ENCODE measurements at places on chromosomes 11 and 22.

DNA sequence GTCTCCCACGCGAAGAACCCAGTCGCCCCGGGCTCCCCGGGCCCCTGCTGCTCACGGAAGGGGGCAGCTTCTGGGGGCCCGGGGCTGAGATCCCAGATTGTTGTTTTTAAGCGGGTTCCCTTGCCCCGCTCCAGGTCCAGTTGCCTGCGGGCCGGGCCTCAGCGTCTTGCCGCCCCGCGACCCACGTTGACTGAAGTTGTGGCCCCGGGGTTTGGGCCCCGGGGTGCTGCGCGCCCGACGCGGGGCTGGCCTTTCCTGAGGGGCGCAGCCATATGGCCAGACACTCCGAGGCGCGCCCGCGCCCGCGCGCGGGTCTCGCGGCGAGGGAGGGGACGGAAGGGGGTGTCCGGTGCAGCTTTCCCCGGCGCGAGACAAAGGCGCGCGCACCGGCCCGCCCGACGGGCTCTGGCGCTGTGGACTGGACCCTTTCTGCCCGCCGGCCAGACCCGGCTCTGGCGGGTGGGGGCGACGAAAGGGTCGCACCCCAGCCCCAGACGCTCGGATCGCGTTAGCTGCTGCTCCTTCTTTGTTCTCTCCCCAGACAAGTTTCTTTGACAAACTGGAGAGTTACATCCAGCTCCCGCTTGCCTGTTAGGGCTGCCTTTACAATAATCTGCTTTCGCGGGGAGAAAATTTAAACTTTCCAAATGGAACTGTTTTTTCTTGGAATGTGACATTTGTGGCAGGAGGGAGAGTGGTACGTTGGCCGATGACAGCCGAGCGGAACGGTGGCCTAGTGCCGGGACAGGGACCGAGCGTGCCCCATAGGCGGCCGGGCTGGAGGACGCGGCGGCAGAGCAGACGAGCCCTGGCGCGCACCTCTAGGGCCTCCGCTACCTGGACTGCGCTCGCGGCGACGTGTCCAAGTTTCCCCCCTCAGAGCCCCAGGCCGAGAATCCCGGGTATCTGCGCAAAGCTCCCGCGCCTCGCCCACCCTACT lies 716 bp downstream of the AMOTL1 start:
- no peak for DNase-seq

- DNase-seq = no peak
Observed at GRCh38 chr11:31821766-31822165, 10.6 kb upstream of the PAX6 start.

DNA sequence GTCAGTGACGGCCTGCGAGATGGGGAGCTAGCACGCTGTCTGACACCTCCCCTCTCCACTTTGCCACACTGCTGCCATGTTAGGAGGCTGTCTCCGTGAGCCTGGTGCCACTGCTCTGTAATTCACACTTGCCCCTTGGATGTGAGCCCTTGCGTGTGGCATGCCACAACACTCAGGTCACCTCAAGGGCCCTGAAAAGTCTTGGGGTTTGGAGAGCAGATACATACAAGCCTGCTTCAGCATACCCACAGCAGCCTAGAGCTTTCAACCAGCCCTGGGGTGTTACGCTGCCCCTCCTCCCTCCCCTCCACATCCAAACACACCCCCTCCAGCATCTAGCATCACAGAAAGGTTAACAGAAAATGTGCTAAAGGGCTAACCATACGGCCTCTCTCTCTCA lies 69.5 kb upstream of the TBCEL start:
- DNase-seq = no peak

- no peak for DNase-seq
Observed at GRCh38 chr22:28450109-28450508, 229.5 kb downstream of the TTC28 start.

DNA sequence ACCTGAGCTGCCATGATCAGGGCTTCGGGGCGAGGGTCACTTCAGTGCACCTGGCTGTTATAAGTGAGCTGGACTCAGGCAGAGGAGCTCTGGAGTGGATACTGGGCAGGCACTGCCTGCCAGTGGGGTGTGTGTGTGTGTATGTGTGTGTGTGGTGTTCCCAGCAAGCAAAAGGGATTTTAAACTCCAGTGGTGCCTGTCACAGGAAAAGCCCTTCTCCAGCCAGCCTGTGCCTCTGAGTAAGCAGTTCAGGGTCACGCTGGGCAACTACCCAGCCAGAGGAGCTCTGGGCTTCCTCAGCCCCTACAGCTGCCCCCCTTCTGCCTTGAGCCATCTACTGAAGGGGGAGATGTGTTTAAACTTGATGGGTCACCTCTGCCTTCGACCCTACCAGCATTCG lies 109.0 kb downstream of the OSBP2 start:
- no peak for DNase-seq

GRCh38 chr11:74400606-74401005 lies 2.4 kb upstream of the PGM2L1 start:
- no peak for DNase-seq

- no peak for DNase-seq
Observed at GRCh38 chr11:41274831-41275230, 184.6 kb downstream of the LRRC4C start.

DNA sequence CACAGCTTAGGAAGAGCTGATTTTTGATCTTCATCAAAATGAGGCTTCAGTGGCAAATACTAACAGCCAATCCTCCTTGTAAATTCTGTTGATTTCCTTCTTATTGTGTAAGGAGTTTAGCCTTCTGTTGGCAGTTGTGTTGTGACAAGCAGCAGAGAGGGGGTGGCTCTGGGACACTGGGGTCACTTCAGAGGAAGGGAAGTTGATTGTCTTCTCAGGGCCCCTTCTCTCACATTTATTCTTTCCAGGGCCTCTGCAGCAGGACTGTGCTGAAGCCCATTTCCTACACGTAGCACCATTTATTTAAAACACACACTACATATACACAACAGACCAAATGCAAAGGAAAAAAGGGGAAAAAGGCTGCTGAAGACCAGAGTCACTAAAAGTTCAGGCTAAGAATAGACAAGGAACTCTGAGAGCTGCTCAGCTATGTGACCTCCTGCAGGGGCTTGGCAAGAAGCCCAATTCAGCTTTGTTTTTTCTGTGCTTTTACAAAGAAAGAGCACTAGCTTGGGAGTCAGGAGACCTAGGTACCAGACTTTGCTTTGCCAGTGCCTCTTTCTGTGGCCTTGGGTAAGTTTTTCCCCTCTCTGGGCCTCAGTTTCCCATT lies 28.3 kb upstream of the UPB1 start:
- DNase-seq = no peak

GRCh38 chr11:132685174-132685611 lies 847.1 kb downstream of the OPCML start:
- no peak for DNase-seq

- DNase-seq = no peak
Observed at GRCh38 chr11:76380159-76380976, 564 bp downstream of the THAP12 start.

DNA sequence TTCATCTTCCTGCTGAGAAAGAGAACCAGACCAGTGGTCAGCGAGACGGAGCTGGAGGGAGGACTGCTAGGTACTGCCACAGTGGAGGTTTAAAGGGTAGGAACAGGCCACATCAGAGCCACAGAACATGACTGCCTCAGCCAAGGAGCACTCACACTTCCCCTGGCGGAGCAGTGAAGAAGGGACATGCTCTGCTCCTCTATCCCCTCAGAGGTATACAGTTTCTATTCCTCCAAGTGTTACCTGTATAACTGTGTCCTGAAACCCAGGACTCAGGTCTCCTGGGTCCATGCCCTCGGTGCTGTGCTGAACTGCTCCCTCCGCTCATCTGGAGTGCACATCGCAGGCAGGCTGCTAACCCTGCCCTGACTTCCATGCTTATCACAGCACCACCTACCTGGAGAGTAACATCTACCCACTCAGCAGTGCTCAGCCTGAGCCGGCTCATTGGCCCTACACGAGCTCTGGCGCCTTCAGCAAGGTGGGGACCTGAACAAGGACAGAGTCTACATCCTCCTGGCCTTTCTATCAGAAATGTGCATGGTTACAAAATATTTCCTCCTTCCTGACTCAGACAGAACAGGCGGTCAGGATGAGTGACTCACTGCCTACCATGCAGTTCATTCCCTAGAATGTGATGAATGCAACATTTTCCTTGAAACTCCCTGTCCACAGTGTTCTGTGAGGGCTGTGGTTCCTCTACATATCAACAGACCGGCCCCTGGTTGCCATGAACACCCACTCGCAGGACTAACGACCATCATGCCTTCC lies 52.9 kb downstream of the C11orf58 start:
- no peak for DNase-seq

DNA sequence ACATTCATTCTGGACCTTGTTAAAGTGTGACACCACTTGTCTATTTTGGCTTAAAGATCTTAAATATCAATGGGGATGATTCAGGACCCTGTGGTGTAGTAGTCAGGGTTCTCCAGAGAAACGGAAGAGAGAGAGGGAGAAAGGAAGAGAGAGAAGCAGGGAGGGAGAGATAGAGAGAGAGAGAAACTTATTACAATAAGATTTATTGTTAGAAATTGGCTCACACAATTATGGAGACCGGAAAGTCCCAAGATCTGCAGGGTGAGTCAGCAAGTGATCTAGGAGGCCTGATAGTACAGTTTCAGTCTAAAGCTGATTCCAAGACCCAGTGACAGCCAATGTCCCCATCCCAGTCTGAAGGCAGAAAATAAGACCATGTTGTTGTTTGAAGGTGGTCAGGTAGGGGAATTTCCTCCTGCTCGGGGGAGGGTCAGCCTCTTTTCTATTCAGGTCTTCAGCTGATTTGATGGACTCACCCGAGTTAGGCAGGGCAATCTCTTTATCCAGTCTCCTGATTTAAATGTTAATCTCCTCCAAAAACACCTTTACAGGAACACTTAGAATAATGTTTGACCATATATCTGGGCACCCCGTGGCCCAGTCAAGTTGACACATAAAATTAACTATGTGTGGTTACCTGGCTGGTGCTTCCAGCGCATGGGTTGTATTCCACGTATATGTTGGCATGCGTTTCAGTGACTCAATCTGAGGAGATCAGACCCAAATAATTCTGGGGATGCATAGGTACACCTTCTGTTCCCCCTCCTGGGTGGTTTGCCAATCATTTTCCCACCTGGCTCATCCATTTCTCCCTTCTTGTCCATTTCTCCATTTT lies 1350.5 kb downstream of the TBC1D22A start:
- DNase-seq = no peak

GRCh38 chr11:29319210-29319609 lies 697.6 kb downstream of the KCNA4 start:
- DNase-seq = no peak

GRCh38 chr22:46761539-46762237 lies 762 bp upstream of the TBC1D22A start:
- DNase-seq = no peak

DNA sequence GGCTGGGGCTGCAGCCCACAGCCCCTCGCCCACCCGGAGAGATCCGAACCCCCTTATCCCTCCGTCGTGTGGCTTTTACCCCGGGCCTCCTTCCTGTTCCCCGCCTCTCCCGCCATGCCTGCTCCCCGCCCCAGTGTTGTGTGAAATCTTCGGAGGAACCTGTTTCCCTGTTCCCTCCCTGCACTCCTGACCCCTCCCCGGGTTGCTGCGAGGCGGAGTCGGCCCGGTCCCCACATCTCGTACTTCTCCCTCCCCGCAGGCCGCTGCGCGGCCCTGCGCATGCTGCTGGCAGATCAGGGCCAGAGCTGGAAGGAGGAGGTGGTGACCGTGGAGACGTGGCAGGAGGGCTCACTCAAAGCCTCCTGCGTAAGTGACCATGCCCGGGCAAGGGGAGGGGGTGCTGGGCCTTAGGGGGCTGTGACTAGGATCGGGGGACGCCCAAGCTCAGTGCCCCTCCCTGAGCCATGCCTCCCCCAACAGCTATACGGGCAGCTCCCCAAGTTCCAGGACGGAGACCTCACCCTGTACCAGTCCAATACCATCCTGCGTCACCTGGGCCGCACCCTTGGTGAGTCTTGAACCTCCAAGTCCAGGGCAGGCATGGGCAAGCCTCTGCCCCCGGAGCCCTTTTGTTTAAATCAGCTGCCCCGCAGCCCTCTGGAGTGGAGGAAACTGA lies 731 bp downstream of the GSTP1 start:
- no peak for DNase-seq

DNA sequence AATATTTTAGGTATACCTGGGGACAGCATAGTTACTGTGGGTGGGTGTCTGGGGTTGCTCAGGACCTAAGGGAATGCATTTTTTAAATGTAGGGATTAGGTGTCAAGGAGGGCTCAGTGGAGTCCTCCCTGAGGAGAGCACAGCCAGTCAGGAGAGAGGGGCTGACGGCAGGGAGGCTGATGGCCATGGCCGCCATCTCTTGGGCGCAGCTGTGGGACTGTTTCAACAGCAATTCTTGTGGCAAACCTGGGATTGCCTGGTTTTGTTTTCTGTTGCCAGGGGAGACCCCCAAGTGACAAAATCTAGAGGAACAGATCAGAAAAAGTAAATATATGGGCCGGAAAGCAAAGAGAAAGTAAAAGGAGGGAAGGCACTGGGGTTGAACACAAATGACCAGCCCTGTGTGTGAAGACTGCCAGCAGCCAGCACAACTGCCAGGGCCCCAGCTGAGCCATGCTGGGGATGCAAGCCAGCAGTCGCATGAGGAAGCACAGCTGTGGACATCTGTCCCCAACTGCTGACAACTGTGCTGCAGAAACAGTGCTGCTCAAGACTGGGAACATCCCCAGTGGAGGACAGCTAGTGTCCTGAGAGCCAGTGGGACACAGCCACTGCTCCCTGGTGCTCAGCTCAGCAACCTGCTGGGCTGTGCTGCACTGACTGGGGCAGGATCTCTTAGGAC lies 10.5 kb downstream of the MIF start:
- DNase-seq = no peak

DNA sequence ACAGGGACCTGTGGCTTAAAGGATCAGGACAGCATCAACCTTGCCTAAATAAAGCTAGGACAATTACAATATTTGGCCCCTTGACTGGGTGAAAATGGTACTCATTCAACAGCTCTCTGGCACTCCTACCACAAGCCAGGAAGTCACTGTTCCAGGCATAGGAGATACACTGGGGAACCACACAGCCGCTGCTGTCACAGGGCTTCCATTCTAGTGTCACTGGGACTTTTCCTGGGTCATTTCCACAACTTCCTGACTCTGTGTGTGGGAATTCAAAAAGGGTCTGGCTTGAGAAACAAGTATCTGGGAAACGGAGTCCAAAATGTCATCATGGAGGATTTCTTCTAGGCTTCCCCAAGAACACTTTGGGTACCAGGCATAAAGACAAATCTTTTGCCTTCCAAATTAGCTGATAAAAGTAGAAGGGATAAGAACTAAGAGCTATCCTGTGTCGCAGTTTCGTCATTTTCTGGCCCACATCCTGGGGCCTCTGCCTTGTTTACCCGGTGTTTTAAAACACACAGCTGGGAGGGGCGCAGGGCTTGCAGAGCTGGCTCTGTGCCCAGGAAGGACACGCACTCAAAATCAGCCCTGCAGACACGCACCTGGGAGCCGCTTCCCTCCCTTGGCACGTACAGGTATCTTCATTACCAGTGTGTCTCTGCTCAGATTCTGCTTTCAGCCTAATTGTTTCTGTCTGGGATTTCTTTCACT lies 38.0 kb downstream of the TMEM45B start:
- peak; percentile 49 for DNase-seq

DNA sequence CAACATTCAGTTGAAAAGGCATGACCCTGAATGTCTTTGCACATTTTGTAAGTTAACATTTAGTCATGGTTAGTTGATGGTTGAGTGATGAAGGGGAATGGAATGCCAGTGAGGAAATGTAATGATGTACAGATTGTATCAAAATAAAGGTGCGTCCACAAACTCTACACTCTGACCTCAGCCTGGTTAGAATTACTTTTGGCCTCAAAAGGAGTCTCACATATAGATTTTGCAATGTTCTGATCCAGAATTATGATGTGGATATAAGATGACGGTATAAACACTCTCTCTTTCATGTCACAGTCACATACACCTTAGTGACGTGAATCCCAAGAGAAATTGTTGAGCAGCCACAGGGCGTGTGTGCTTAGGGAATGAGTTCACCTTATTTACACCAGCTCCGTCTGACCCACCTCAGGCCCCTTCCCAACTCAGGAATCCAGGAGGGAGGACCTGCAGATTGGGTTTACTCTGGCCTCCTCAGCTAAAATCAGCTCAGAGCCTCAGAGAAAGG lies 100.1 kb downstream of the RDX start:
- no peak for DNase-seq
